T-helper 9 cell (primary cell): ENCODE measurements at places on chromosomes 1 and 21.

DNA sequence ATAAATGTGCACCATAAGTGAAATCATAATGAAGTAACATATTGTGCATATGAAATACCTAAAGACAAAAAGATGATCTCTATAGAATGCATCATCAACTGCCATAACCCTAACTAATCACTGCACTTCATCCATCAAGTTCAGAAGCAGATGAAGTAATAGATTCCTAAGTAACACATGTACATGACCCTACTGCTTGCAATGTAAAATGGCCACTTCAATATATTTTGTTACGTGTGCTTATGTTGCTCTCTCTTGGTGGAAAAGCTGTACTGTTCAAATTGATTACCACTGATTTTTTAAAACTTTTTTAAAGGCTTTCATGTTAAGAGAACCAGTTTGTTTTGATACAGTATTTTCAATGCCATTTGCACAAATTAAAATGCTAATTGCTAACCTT is 141.8 kb downstream of the TTLL7 start:
- no peak for DNase-seq

DNA sequence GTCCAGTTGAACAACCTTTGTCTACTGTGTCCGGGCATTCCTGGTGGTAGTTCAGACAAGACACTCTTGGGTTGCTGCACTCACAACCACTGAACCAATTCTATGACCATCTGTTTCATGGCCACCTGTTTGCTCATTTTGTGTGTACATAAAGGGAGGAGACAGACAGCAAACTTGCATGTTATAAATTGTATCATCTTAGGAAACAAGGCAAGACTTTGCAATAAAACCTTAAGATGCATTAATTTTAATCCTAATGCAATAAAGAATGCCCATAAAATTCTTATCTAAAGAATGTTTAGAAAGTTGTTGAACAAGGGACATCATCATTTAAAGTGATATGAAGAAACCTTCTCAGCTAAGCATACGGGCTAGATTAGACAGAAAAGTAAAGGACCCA is 34.8 kb downstream of the ADAM30 start:
- DNase-seq = no peak

GRCh38 chr1:98792123-98792522 is 130.6 kb downstream of the SNX7 start:
- DNase-seq = no peak

DNA sequence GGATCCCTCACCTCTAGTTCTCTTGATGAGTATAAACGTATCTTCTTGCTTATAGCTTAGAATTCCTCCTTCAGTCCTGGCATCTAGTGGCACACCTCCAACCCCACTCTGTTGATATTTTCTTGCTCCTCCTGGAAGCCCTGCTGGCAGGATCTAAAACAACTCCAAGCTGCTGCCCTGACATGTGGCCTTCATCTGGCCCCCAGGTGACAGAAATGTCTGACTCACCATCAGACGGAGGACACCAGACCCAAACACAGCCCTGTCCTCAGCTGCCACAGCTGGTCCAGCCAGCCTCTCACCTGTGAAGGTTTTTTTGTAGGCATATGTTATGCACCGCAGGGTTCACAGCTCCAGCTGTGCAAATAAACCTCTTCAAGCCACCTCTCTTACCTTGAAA is 53.4 kb downstream of the KRTAP19-8 start:
- DNase-seq = no peak

DNA sequence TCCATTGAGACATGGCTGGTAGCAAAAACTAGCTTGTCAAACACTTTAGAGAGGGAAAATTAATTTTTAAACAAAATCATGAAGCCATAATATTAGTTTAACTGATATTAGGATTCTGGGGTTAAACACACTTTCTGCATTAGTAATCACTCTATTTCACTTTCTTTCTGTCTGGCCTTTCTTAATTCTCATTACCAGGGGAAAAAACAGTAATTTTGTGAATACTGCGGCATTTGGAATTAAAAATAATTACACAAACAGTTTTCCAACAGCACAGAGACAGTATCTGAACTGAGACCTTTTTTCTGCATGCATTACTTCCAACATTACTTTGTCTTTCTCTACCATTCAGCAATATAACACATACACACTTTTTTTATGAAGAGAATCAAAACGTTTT is 190.6 kb downstream of the MRPL39 start:
- DNase-seq = no peak

- no peak for DNase-seq
Measured at GRCh38 chr1:232519186-232519585, 110.7 kb downstream of the SIPA1L2 start.

GRCh38 chr1:43402089-43402865 is 12.6 kb downstream of the SZT2 start:
- no peak for DNase-seq

DNA sequence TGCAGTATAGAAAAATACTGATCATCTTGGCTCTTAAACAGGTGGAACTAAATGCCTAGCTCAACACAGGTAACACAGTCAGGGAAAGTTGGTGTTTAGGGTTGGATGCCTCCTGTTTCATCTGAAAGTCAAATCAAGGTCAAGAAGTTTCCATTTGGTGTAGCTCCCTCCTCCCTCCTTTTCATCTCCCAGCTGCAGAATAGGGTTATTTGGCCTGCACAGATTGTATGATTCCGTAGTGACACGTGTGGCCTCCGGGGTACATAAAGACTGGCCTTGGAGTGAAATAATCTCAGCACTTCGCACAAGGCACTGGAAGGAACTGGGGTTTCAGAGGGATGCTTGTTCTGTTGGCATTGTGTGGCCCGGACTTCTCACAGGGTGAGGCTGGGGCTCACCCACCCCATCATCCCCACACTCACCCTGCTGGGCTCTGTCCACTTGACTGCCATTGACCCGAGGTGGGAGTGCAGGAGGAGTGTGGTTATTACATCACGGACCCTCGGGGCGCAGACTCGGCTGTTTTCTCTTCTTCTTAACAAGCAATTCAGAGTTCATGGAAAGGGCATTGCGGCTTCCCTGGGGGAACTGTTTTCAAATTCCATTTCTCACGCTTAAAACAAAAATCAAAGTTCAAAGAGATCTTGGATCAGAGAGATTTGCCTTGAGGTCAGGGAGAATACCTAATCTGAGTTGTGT is 18.4 kb downstream of the IGSF5 start:
- DNase-seq = no peak

GRCh38 chr1:173050865-173051264 is at the start of gene TNFSF18:
Gene TNFSF18 (minus strand): TSS chr1:173050941. CDS start chr1:173050896, 45 bp downstream.
- DNase-seq = no peak

GRCh38 chr21:38861989-38862683 is 56.4 kb downstream of the ETS2 start:
- no peak for DNase-seq

DNA sequence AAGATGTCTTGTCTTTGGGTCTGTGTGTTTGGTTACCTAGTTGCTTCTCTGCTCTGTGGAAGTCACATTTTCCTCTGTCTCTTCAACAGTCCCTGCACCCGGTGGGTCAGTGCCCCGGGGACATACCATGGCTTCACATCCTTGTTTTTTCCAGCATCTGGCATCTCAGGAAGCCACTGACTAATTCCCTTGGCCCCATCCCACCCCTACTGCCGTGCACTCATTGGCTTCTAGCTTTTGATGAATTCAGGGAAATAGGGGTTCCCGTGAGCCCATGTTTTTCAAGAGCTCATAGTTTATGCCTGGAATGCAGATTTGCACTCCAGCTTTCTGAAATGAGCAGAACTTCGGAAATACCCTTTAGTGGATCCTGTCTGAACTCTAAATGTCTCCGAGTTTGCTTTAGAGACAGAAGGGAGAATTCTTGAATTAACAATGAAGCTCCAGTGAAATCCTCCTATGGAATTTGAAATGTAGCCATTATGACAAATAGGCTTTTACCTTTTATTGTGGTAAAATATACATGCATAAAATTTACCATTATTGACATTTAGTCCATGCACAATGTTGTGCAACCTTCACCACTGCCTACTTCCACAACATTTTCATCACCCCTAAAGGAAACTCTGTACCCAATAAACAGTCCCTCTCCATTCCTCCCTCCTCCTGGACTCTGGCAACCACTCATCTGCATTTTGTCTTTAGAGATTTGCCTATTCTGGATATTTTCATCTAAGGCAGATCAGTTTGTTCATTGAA is 67.5 kb downstream of the CLIC6 start:
- no peak for DNase-seq

DNA sequence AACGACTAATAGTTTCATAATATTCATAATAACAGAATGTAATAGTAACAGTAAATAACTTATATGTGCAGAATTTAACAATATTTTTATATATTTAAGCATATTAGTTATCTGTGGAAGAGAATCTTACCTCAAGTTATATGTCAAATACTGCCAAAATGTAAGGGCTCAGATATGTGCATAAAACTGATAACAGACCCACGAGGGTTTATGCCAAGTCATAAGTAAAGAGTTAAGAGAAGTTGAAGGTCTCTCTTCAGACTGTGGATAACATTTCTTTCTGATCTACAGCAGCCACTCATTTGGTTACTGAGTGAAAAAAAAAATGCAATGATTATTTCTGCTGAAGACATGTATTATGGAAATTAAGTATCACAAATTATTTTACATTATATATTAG is 1167.8 kb upstream of the NCAM2 start:
- DNase-seq = no peak

- DNase-seq = no peak
Measured at GRCh38 chr1:171217658-171218443, 30.4 kb upstream of the FMO1 start.

DNA sequence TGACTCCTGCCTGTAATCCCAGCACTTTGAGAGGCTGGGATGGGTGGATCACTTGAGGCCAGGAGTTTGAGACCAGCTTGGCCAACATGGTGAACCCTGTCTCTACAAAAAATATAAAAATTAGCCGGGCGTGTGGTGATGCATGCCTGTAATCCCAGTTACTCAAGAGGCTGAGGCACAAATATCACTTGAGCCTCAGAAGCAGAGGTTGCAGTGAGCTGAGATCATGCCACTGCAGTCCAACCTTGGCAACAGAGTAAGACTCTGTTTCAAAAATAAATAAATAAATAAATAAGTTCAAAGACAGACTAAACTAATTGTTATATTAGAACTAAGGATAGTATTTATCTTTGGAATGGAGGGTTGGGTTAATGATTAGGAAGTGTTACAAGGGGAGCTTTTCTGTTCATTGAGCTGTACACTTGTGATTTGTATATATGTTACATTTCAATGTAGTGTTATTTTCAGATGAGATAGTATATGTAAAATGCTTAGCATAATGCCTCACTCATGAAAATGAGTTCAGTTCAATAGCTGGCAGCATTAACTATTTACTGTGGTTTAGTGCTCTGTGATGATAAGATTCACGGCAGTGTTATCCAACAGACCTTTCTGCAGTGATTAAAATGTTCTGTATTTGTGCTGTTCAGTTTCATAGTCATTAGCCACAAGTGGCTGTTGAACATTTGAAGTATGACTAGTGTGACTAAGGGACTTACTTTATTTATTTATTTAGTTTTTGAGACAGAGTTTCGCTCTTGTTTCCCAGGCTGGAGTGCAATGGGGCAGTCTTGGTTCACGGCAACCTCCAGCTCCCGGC is 47.7 kb downstream of the OSBPL9 start:
- no peak for DNase-seq

- DNase-seq = no peak
Measured at GRCh38 chr1:154133256-154133655, 21.6 kb downstream of the NUP210L start.

DNA sequence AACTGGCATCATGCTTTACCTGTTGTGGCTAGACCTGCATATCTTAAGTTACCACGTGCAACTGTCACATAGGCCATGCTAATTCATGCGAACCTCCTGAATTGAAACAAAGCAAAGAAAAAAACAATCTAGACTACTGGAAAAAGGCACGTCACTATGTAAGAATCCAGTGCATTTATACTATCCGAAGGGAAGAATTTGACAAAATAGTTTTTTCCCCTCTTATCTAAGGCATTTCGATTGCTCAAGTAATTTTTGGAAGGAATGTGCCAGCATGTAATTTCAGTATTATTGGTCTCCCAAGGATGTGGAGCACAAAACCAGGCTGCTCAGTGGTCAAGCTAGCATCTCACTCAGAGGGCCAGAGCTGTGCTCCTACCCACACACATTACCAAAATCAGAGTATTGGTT is 31.5 kb upstream of the C1orf198 start:
- DNase-seq = no peak

DNA sequence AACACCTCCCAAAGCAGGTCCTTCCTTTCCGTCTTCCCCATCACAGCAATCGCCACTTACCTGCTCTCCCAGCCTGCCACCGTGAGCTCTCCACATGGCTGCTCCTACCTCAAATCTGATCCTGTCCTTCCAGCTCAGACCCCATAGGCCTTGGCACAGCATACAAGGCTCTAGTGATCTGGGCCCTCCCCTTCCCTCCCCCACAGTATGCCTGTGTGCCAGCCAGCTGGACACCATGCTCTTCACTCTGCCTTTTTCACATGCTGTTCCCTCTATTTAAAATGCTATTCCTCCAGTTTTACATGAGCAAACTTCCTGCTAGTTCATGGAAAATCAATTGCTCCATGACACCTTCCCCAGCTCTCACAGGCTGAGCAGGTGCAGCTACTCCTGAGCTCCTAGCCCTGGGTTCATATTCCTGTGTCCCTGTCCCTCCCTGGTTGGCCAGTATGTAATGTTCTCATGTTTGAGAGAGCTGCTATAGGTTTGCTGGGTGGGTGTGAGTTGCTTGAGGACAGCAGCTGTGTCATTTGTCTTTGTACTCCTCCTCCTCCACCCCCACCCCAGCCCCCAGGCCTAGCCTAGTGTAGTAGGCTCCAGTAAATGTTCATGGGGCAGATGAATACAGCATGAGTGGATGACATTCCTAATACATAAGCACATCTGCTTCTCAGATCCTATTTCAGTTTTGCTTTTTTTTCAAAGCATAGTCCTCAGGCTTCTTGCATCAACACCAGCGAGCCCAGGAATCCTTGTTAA is 6.3 kb upstream of the TNNT2 start:
- no peak for DNase-seq

GRCh38 chr1:240234485-240235210 is 143.0 kb downstream of the FMN2 start:
- no peak for DNase-seq

GRCh38 chr1:111803951-111804350 is 48.2 kb downstream of the DDX20 start:
- DNase-seq = no peak

DNA sequence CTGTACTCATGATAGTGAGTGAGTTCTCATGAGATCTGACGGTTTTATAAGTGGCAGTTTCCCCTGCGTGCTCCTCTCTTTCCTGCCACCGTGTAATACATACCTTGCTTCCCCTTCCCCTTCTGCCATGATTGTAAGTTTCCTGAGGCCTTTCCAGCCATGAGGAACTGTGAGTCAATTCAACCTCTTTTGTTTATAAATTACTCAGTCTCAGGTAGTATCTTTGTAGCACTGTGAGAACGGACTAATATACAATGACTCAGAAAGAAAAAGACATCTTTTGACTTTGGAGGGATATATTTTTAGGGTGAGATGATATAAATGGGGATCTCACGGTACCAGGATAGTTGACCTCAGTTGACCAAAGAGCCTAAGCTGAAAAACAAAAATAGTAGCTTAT is 74.7 kb upstream of the BACH1 start:
- no peak for DNase-seq

- no peak for DNase-seq
Measured at GRCh38 chr1:84919461-84919970, 26.5 kb upstream of the LPAR3 start.

- no peak for DNase-seq
Measured at GRCh38 chr21:41777951-41778815, 11.3 kb upstream of the RIPK4 start.
